ENCODE measurements at places on chromosomes 4 and X.

DNA sequence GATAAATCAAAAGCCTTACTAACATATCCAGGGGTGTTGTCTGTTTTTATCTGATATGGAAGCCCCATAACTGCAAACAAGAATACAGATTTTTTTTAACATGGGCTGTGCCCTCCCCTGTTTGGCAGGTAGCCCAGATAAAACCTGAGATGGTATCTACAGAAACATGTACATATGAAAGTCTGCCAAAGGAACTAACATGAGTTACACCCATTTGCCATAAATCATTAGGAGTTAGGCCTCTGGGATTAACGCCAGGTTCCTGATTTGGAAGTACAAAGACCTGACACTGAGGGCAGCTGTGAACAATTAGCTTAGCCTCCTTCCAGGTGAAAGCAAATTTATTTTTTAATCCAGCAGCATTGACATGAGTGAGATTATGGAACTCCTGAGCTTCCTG is 264.3 kb downstream of the TECRL start:
- no peak for ATAC-seq

DNA sequence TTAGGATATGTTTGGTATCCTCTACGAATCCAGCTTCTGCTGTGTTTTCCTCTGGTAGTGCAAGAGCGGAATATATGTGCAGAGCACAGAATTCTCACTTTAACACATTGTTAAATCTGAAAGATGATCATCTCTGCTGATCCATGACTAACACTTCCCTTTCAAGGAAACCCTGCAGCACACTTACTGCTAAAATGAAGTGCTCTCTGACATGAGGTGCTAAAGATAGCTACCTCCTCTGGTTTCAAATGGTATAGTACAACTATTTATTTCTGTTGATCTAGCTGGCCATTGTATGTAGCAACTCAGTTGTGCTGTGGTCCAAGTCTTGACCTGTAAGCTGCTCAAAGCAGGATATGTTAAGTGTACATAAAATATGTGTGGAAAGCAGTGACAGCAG is 162.4 kb upstream of the FMR1 start:
- no peak for ATAC-seq

- no peak for ATAC-seq
These were observed 58.3 kb downstream of the ATP10D start for GRCh38 chr4:47543331-47543730.

DNA sequence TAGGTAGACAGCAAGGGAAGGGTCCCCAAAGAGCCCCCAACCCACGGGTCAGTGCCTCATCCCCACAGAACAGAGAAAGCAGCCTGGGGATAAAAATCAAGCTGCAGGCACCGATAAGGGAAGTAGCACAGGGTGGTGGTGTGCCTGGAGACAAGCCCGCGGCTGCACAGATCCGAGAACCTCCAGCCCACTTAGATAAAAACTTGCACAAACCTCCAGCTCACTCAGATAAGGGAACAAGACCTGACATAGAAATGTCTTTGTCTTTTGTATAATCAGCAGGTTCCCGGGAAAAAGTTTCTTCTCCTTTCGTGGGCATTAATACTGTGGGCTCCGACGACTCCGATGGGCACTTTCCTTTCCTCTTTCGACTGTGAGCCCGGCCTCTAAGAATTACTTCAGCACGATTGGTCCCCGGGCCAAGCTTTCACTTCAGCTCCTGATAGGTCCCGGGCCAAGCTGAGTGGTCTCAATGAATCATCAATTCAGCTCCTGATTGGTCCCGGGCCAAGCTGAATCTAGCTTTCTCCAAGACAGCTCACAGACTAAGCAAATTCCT is 32.4 kb downstream of the PRDX4 start:
- ATAC-seq, result peak; percentile 71

DNA sequence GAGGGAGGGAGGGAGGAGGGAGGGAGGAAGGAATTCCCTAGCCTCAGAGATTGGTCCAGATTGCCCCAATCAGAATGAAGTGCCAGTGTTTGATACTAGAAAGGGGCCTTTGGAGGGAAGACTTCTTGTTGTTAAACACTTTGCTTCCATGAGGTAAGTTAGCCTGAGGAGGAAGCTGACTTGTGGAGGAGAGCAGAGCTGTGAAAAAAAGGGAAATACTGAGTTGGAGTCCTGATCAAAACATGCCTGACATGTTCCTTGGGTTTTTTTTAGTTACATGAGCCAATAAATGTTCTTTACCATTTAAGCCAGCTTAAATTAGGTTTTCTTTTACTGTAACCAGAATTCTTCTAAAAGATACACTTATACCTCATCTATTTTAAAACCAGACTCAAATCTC is 57.6 kb downstream of the GSX2 start:
- ATAC-seq, result no peak

- no peak for ATAC-seq
These were observed 4.0 kb downstream of the LDB2 start for GRCh38 chr4:16894406-16894805.

DNA sequence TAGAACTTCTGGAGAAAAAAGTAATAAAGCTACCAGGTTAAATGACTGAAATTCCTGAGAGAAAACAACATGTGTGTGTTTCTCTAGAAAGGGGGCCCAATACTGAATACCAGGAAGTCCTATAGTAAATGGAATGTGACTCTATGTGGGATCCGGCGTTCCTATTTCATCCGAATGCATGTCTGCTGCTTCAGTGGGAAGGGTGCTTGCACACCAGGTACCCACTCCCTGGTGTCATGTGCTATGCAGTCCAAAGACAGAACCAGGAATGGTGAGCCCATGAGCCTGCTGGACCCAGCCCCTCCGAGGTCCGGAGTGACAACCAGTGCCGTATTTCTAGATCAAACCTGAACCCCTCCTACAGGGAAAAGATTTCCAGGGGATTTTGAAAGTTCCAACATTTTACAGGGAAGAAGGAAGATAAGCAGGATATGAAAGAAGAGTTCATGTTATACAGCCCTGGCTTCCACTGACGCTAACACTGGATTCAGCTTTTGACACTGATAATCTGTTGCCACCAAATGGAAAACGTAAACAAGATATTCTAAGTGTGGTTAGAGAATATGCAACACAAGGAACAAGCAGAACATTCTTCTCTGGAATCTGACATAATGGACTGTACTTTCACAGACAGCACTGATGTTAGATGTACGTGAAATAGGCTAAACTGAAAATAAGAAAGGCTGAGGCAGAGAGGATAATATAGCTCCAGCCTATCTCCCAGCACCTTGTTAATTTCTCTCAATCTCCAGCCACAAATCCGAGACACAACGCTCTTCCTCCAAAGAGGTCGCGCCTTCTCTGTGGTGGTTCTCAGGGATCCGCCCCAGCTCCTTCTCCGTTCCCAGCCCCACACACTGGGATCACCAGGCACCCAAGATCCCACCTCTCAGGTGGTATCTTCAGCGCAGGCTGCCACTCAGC is 725 bp upstream of the CXCL1 start:
- ATAC-seq, result peak; percentile 22

DNA sequence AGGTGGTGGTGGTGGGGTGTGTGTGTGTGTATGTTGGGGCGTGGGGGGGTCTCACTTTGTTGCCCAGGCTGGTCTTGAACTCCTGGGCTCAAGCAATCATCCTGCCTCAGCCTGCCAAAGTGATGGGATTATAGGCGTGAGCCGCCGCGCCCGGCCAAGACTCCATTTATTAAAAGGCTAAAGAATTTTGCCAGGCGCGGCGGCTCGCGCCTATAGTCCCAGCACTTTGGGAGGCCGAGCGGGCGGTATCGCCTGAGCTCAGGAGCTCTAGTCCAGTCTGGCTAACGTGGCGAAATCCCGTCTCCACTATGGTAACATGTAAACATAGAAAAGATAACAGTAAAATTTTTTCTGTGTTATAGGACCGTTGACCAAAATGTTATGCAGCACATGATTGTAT is 3.7 kb upstream of the UBA1 start:
- ATAC-seq, result no peak

DNA sequence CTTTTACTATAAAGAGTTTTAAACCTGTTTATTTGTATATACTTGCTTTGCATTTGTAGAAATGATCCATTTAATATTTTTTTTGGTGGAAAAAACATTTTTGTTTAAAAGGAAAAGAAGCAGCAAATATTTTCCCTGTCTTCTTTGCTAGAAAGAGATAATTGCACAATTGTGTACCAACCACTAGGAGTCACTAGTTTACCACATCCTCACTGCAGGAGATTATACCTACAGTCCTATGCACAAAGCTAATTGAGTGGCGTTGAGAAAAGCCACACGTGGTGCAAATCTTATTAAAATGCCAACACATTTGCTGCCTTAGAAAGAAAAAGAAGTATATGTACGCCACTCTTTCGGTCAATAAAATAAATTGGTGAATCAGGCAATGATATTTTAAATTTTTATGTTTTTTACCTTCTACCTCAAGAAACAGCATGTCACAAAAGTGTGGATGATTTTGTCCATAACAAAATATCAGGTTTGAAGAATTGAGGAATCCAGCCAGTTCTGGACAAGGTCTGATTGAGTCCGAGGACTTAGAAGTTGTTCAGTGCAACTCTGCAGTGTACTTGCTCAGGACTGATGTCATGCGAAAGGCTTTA is 102.9 kb downstream of the GRXCR1 start:
- no peak for ATAC-seq

GRCh38 chrX:44054863-44055601 is 81.8 kb upstream of the NDP start:
- no peak for ATAC-seq

DNA sequence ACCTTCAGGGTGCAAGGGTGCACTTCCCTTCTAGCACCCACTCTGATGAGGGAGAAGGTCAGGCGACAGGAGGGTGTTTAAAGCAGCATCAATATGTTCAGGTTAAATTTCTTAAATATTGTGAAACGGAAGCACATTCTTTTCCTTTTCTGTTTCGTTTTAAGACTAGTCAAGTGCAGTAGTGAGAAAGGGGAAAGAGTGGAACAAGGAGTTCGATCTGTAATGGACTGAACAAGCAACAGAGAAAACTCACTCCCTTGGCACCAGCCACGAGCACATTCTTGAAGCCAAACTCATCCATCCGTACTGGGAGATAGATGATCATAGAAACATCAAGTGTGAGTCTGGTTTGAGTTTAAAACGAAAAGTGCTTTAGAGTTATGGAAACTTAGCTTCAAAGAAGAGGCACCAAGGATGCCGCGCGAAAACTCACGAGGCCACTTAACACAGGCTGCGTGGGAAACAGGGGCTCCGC is 815 bp downstream of the FAM53A start:
- no peak for ATAC-seq

GRCh38 chr4:146222313-146222712 is 8.0 kb downstream of the REELD1 start:
- ATAC-seq, result no peak

- no peak for ATAC-seq
These were observed 64.7 kb downstream of the TMEM156 start for GRCh38 chr4:38967260-38968095.

DNA sequence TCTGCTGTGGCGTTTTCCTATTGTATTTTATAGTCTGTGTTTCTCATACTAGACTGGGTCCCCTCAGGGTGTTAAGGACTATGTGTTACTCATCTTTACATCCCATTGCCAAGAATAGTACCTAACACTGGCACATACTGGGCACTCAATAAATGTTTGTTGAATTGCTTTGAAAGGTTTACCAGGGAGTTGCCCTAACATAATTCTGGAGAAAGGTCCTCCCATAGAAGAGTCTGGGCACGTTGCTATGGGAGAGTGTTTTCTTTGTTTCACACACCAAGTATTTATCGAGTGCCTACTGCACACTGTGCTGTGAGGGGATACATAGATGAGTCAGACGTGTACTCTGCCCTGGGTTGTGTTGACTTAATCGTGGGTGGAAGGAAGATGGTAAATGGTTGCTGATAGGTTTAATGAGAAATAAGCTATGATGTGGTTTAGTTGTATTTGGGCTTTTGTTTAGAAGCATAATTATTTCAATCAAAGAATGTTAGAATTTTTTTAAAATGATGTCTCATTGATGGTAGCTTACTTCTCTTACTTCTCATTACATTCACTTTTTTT is 42.9 kb downstream of the AFF1 start:
- peak; percentile 72 for ATAC-seq

GRCh38 chrX:136310411-136310810 is 9.6 kb downstream of the ADGRG4 start:
- no peak for ATAC-seq

GRCh38 chr4:27048429-27049238 is 188.0 kb downstream of the STIM2 start:
- ATAC-seq, result no peak

DNA sequence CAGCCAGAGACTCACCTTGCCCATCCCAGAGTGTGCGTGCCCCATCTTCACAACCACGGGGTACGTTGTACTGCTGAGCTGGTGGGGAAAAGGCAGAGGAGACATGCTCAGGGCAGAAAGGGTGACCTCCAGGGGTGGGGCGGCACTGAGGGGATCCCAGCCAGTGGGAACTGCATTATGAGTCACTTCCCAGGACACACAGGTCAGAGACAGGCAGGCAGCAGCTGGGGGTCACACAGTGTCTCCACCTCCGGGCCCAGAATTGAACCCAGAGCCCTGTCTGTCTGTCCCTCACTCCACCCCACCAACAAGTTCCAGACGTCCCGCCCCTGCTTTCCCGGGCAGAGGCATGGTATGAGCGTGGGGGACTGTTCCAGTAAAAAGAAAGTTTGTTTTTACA is 4.8 kb upstream of the TIMP1 start:
- no peak for ATAC-seq

DNA sequence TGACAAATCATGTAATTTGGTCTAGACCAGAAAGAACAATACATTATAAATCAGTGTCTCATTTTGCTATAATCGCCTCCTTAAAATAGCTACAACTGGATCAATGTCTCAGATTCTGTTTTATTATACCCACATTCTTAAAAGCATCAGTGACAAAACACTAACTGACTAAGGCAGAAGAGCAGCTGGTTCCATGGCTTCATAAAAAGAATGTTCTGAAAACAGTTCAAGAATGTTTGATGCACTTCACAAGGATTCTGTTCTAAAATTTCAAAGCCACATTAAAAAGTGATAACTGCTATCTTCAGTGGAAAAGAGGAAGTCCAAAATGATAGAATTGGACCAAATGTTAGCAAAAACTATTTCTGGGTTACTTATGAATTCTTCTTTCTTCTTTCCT is 69.8 kb downstream of the COL25A1 start:
- ATAC-seq, result no peak

GRCh38 chr4:38233727-38234480 is 273.7 kb downstream of the PTTG2 start:
- no peak for ATAC-seq

GRCh38 chr4:186020793-186021407 is 48.1 kb upstream of the TLR3 start:
- no peak for ATAC-seq

- no peak for ATAC-seq
These were observed 41.4 kb downstream of the CLDN34 start for GRCh38 chrX:10008483-10009056.

GRCh38 chr4:119835613-119835910 is 207.0 kb upstream of the PDE5A start:
- ATAC-seq, result no peak

DNA sequence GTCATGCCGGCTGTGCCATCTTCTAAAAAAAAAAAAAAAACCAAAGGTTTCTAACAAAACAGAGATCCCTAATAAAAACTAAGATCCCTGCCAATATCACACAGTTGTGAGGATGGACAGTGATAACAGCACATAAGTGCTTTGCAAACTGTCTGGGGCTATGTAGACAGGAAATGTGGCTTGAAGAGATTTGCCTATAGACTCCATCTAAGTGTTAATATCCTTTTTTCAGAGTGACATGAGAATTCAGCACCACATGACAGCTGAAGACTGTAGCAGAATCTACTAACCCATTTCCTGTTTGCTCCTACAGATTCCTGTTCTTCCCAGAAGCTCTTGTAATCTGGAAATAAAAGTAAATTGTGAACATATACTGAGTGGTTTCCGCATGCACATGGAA is 215.4 kb downstream of the KDR start:
- no peak for ATAC-seq

Measured in stimulated activated memory B cell treated with anti-CD40 and anti-IgM and Interleukin-4, amounts not matched to agents 10 μg/mL and 1 μg/mL and 100 μg/mL, for 72 hours (primary cell).